ENCODE measurements at places on chromosomes 16 and 17. TPM values are rescaled to one million over a fixed set of nuclear protein-coding genes. Genes with fewer than 3 reads are reported as not detected.

Gene NPIPA7
- 10.3 TPM for total RNA-seq

Gene METRNL
- 106 TPM for total RNA-seq

Gene KCNJ2
- 26.8 TPM for total RNA-seq

Gene SDR42E1
- total RNA-seq, result 0.35 TPM
